ENCODE measurements at places on chromosomes 5 and 9.

DNA sequence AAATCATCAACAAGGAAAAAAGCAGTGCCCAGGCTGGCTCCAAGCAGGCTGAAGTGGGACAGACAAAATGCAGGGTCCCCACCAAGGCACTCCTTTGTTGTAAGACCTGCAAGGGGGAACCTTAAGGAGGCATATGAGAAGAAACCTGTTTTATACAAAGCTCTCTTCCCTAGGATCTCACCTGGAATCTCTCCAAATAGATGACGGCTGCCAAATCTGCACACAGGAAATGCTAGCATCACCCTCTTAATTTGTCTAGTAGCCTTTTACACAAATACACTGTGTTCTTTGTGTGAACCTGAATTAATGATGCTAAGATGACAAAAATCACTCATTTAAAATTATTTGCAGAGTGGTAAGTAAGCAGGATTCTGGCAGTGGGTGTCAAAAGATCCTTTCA lies 280.2 kb downstream of the SPOCK1 start:
- DNase-seq, result no peak

DNA sequence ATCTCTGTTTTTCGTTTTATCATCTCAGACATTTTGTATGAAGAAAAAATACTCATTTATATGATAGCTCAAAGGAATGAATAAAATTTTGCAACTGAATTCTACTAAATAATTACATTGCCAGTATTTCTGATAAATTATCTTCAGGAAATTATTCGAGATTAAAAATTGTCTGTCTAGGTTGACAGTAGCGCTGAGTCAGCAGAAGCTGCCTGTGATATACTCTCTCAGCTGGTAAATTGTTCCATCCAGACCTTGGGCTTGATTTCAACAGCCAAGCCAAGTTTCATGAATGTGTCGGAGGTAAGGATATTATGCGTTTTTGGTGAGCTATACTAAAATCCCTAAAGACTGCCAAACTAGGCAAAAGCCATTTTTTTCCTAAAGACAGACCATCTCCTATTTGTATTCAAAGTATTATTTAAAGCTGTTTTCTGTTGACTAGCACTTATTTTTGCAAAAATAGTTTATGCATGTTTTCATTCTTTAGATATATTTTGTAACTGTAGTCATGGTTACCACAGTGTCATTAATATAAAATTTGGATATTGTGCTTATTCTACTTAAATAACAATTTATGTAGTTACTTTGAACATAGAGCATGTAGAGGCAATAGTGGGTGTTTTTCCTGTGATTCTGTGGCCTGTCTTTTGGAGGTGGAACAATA lies 17.4 kb downstream of the LECT2 start:
- no peak for DNase-seq

- no peak for DNase-seq
These were observed 421.7 kb downstream of the CDH12 start for GRCh38 chr5:22431406-22431805.

GRCh38 chr9:137828527-137829259 lies 48.9 kb upstream of the CACNA1B start:
- no peak for DNase-seq

GRCh38 chr5:103589357-103589756 lies 26.8 kb upstream of the NUDT12 start:
- no peak for DNase-seq

DNA sequence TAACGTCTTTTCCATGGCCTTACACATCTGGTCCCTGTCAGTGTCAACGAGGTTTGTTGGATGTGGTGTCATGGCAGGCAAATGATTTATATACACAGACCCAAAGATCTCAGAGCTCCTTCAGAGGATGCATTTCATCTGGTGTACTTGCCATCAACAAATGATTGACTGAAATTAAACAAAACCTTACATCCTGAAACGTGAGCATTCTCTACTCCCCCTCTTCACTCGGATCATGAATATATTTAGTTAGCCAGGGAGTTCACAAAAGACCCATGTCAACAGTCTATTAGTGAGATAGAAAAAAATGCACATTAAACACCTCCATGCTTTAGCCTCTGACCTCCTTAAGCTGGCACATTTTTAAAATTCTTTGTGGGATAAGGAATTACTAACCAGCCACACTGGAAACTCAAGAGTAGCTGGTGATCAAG lies 215.6 kb downstream of the EFNA5 start:
- no peak for DNase-seq

GRCh38 chr9:83271665-83272071 lies 208.7 kb upstream of the RASEF start:
- DNase-seq, result no peak

- no peak for DNase-seq
These were observed 24.1 kb upstream of the FLT4 start for GRCh38 chr5:180673371-180674089.

DNA sequence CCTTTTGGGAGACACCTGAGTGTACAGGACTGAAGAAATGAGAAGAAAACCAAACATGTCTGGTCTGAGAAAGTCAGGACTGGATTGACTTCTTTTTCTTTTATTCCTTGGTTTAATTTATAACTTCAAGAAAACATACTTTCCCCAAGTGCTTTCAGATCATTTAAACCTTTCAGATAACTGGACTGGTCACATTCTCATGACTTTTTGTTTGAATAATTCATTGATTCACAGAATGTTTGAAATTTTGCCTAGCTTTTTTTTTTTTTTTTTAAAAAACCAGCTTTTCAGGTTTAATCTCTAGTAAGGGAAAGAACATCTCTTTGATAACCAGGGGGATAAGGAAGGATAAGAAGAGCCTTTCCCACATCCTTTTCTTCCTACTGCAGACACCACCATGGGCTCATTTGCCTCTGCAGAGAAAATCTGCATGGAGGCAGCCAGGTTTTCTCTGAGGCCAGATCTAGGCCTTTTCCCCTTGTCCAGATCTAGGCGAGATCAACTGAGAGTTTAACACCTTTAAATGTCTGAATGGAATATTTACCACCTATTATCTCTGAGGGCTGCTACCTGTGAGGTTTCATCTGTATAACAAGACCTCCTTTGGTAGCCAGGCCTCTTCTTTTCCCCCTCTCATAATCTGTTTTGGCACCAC lies 45.0 kb upstream of the SLC28A3 start:
- no peak for DNase-seq

GRCh38 chr9:77486463-77486862 lies 161.7 kb downstream of the GNA14 start:
- DNase-seq, result no peak

- no peak for DNase-seq
These were observed 283.9 kb downstream of the PJA2 start for GRCh38 chr5:109125755-109126429.

DNA sequence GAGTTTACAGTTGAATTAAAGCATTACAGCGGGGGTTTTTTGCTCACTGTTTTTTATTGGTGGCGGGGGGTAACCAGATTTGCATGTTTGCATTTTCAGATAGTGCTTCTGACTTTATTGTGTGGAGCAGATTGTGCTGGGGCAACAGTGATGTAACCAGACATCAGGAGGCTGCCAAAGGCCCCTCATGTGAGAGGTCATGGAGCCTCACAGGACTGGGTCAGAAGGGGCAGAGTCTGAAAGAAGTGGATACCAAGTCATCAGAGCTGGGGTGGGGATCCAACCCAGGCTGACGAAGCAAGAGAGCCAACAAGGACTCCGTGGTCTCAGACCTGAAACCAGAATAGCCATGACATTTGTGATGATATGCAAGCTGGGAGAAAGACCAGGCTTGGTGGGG lies 259.4 kb upstream of the TAS2R1 start:
- DNase-seq, result no peak

DNA sequence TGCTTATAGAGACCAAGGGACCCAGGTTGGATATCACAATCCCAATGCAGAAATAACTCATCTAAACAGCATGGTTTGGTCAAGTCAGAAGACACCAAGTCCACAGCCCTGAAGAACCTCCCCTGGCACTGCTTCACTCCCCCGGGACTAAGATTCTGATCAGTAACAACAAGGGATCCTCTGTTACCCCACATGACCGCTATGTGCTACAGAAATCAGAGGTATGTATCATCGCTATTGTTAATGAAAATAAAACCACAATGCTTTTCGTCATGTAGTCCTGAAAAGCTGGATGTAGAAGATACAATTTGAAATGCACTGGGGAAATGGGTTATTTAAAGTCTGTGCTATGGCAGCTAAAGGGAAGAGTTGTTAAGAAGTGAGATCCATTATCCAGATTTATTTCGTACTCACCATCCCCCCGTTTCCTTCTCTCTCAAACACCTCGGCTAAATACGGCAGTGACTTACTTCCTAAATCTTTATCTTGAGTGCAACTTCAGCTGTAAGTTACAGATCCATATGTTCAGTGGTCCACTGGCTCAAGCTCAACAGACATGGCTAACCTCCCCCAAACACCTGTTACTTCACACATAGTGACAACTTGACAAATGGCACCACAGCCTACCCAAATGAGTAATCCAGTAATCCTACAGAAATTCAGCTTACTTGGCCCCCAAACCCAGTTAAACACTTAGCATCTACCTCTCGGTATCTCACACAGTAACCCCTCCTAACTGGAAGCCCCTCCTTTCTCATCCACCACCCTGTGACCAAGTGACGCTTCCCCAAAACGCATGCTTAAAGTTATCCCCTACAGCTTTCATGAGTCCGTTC lies 129.2 kb downstream of the MYO10 start:
- DNase-seq, result no peak

DNA sequence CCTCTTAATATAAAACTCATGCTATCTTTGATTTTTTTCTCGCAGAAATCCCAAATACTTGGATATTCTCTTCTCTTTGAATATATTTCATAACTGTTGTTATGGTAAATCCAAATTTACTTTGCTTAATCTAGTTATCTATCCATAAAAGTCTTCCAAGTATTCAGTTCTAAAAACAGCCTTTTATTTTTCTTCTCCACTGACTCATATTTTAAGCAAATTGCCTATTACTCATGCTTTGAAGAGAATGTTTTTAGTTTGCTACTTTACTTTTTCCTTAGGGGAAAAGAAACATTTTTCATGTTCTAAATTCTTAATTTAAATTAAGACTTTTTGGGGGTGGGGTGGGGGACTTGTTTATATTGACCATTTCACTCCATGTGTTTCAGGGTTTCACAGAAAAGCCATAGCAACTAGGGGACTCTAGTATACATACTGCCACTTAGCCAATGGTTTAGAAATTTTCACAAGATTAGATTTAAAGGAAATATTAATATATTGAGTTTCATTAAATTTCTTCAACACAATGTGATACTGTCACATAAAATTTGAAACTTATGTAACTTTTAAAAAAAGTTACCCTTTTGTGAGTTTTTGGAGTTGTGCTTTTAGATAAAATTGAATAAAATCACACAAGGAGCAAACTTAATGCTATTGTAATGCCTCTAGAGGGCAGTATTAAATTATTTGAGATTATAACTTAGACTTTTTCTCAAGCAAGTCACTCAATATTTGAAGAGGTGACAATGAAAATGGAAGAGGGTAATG lies 545.8 kb upstream of the ARRDC3 start:
- DNase-seq, result peak; percentile 7

DNA sequence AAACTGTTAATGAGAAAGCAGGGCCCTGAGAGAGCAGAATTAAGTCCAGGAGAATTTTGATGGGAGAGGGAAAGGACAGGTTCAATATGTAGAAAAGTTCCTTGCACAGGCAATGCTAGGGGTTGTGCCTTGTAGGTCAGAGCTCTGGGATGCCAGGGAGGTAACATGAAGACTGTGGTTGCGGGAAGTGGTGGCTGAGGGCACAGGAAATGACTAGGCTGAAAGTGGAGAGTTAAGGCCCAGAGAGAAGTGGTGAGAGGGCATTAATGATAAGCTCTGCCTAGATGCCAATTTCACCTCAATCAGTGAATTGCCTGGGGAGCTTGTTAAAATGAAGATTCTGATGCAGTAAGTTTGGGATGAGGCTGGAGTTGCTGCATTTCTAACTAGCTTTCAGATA lies 31.5 kb upstream of the PPP3R2 start:
- no peak for DNase-seq

DNA sequence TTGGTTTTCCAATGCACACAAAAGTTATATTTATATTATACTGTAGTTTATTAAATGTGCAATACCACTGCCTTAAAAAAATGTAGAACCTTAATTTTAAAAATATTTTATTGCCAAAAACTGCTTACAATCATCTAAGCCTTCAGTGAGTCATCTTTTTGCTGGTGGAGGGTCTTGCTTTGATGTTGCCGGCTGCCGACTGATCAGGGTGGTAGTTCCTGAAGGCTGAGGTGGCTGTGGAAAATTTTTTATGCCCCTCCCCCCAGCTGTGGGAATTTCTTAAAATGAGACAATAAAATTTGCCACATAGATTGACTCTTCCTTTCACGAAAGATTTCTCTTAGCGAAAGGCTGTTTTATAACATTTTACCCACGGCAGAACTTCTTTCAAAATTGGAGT lies 75.9 kb upstream of the SLC25A51 start:
- no peak for DNase-seq

GRCh38 chr9:89317282-89317681 lies 1.0 kb upstream of the SECISBP2 start:
- no peak for DNase-seq

DNA sequence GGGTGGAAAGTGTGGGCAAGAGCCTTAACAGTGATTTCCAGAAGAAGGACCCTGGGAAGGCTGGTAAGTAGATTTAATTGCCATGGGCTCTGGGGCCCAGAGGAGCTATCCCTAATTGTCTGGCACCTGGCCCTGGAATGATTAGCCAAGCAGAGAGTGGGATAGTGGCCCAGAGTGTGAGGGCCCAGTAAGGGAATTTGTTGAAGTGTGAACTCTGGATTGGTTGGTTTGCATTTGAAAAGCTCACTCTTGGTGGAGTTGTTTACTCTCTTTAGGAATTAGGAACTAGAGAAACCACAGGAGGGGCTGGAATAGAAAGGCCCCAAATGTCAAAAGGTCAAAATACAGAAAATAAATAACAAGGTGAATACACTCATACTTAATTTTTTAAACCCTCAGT lies 207.1 kb downstream of the GABRG2 start:
- DNase-seq, result peak; percentile 34

- no peak for DNase-seq
These were observed 25.2 kb downstream of the TGFBR1 start for GRCh38 chr9:99130069-99130468.

- no peak for DNase-seq
These were observed 842 bp upstream of the ANGPTL2 start for GRCh38 chr9:127123064-127123890.

DNA sequence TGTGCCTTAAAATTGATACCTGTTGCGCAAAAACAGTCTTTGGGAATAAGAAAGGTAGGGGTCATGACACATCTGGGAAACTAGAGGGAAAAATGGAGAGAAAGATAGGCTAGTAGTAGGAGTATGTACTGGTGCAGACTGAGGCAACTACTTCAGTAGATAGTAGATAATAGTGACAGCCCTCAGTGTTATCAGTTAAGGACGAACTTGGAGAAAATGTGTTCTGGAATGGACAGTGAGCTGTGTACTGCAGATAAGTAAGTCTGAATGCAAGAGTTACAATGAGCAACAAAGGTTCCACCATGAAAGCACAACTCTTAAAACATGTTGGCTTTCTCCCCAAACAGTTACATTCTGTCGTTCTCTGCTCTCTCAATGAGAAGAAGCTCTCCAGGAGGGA lies 6.5 kb upstream of the INSL6 start:
- no peak for DNase-seq

DNA sequence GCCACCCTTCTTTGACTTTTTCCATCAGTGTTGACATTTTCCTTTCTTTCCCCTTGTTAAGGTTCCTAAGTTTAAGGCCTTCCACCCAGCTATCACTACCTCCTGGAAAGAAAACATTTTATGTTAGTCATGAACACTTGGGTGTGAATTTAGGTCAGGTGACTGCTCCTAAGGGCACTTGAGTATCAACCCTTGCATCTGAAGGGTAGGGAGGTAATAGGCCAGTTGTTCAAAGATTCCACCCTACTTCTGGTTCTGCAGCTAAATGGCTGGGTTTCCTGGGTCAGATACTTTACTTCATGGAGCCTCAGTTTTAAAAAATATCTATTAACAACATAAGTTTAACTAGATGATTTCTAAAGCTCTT lies 49.1 kb upstream of the OSMR start:
- no peak for DNase-seq
